RKO (cell line): ENCODE measurements at places on chromosomes 5 and 9.
A peak's percentile ranks its signal among the peaks of the same experiment; 100 is the strongest.

DNA sequence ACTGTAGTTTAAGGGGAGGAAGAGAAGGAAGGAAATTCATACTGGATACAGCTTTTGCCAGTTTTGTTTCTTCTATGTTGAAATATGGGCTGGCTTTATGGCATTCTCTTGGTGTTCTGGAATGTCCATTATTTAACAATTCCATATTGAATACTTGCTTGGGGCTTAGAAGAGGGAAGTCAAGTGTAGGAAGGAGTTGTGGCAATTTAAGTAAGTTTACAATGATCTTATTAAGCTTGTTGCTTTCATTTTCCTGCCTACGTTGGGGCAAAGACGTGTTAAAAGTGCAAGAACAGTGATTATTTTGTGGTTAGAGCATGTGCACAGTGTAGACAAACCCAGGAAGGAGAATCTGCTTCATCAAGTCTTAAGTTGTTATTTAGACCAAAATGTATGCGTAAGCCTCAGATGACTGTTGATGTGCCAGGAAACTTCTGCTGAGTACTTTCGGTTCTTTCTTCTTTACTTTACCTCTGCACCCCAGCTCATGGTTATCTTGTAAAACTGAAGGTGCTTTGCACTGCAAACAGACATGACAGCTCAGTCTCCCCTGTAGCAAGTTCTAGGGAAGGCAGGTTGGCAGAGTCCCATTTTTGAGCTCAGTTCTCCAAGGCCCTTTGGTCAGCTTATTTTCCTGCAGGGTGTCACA is 75.8 kb downstream of the F2RL2 start:
- no peak for DNase-seq

GRCh38 chr9:136100700-136101614 is 5.9 kb upstream of the NACC2 start:
- DNase-seq: no peak

DNA sequence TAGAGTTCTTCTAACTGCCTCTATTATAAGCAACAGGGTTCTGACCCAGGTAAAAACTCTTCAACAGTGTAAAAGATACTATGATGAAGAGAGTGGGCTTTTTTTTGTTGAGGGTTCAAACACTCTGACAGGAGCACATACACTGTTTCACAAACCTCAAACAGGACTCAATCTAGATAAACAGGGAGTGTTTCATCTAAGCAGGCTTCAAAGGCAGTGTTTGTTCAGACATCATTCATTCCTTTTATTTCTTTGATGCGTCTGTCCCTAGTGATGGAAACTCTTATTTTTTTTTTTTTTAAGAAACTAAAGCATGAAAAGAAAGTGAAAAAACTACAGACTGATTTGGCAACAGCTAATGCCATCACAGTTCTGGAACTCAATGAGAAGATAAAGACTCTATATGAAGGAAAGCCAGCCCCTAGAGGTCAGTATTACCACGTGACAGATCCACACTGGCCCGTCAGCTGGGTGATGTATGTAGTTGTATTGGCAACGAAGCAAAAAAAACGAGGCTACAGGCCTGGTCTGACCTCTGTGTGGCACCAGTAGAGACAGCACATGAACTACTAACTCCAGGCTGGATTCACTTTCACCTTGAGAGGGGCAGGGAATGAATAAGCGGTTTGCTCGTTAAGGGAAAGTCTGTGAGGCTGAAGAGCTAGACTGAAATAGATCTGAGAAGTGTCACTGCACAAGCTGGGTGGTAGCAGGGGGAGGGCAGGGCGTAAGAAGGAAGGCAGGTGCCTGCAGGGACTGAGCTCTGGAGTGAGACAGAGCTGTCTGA is 172.2 kb downstream of the CCDC192 start:
- peak; percentile 71 for DNase-seq

DNA sequence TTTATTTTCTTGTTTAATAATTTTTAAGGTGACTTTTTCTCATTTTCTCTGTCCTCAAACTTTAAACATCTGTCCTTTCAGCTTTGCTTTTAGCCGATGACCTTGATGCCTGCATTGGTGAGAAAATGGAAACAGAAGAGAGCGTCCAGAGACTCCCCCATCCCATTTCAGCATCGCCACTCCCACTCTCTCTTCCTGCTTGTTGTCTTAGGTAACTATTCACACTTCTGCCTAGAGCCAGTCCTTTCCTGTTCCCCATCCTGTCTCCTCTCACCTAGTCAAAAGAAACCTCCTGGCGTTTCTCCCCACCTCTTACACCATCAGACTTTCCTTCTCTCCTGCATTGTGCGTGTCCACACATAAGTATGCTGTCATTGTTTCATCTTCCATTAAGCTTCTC is 124.6 kb downstream of the MAST4 start:
- DNase-seq: no peak

DNA sequence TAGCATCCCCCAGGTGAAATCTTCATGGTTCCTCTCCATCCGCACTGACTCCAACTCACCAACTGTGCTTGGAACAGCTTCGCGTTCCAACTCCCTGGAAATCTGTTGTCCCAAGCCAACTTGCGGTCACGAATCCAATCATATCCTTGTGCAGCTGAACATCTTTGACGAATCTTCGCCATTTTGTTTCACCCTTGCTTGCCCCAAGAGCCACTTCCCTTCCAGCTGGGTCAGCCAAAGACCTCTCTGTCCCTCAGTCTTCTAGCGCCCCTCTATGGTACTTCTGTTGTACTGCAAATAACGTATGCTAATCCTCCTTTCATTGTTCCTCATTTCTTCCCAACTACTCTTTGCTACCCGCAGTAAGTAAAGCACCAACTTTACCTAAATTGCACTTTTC is 61.0 kb upstream of the TARS1 start:
- DNase-seq: peak; percentile 6

DNA sequence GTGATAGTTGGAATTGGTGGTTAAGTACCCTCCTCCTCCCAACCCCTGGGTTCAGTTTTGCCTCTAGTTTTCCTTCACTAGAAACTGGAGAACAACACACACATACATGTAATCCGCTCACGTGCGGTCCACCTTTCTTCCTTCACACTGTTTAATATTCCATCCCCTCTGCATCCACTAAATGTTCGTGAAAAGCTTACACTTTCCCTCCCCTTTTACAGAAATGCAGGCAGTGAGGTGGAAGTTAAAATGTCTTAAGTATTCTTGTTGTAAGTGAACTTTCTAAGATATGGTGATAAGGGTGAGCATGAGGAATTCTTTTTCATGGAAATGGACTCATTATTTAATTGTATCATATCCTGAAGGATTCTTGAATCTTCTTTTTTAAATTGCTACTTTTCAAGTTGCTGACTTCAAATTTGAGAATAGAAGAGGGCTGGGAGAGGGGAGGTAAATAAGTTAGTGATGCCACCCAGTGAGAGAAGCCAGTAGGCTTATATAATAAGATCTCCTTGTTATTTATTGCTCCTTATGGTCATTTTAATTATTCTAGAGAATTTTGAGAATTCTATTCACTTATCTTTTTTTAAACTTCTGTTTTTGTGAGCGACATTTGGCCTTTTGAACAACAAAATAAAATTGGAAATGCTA is 90.2 kb downstream of the TLE4 start:
- no peak for DNase-seq

DNA sequence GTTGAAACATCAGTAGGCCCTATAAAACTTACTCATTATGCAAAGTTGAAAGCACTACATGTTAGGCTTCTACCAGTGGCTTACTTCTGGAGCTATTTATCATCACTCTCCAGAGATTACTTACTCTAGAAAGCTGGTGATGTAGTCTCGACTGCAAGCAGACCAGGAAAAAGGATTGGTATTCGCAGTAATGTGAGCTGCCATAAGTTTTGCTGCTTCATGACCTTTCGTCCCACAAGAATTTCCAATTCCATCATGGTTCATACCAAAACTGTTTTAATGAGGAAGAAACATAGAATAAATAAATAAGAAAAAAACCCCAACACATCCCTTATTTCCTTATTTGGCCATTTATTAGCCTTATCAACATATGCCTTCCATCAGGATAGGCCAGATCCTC is 181.9 kb downstream of the ADAMTS6 start:
- no peak for DNase-seq

DNA sequence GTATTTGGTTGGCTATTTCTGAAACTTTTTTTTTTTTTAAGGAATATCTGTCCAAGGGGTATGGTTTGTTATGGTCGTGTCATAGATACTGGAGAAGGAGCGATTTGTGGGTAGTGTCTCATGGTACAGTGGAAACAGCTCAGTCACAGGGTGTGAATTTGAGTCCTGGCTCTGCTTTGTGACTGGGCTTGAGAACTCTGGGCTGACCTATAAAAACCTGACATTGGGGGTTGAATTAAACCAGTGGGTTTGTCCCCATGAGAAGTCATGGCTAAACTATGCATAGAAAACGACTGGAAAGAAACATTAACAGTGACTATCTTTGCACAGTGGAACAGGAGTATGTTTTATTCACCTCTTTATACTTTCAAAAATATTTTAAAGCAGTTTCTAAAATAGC is 54.7 kb downstream of the MACROH2A1 start:
- no peak for DNase-seq
